Memory B cell (primary cell): ENCODE measurements at places on chromosomes 5 and 9.

DNA sequence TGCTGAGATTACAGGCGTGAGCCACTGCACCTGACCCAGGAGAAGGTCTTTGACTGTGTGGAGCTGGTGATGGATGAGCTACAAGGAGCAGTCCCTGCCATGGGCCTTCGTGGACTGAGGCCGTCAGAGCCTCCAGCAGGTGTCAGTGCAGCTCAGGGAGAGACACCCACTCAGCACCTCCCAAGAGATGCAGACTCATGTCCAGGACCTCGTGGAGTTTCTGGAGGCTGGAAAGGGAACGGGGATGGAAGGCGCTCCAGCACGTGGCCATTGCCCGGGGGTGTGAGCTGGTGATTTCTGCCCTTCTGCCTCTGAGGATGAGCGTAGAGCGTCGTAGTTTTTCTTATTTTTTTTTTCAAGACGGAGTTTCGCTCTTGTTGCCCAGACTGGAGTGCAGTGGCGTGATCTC lies 9.5 kb downstream of the TOR4A start:
- H3K27ac ChIP-seq = peak overlapping the region; percentile 71
- H3K27me3 ChIP-seq = no peaks in the 10 kb centered on the region
- peaks cover 8% of the 10 kb centered on the region for H3K36me3 ChIP-seq
- peaks cover 16% of the 10 kb centered on the region for H3K4me1 ChIP-seq
- no peak for DNase-seq

- peaks cover 1% of the 10 kb centered on the region for H3K36me3 ChIP-seq
- no peak overlapping the region for H3K4me3 ChIP-seq
- H3K27me3 ChIP-seq = peaks cover 6% of the 10 kb centered on the region
- H3K27ac ChIP-seq = no peak overlapping the region
- no peak for DNase-seq
Measured at GRCh38 chr5:1736889-1737711, 62.5 kb downstream of the MRPL36 start.

- no peak overlapping the region for H3K27ac ChIP-seq
- no peaks in the 10 kb centered on the region for H3K27me3 ChIP-seq
- DNase-seq = no peak
- no peaks in the 10 kb centered on the region for H3K4me1 ChIP-seq
Measured at GRCh38 chr5:34012791-34013190, 4.9 kb upstream of the AMACR start.

GRCh38 chr5:118857700-118858099 lies 130.6 kb downstream of the DTWD2 start:
- no peak overlapping the region for H3K4me3 ChIP-seq
- no peak overlapping the region for H3K27ac ChIP-seq
- H3K36me3 ChIP-seq = peaks cover 11% of the 10 kb centered on the region
- no peaks in the 10 kb centered on the region for H3K4me1 ChIP-seq

DNA sequence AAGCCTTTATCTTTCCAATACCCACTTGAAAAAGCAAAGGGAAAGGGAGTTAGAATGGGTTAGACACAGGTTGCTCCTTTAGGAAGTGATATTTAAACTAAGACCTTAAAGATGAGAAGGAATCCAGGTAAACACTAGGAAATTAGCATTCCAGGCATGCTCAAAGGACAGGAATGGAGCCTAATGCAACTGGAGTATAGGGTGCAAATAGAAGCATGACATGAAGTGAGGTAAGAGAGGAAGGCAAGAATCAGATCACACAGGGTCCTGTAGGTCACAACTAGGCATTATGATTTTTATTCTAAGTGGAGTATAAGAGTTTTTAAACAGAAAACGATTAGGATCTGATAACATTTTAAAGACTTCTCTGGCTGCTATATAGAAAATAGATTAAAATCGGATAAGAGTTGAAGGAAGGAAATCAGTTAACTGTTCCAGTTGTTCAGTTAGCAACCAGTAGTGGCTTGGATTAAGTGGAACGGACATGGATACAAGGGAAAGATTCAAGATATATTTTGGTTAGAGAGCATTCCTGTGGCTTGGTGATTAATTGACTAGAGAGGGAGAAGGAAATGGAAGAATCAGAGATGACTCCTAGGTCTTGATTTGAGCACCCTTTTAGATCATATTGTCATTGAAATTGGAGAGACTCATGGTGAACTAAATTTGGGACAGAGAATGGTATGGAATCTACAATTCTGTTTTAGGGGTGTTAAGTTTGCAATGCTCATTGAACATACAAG lies 95.9 kb downstream of the FBXO4 start:
- DNase-seq = no peak
- peaks cover 6% of the 10 kb centered on the region for H3K27me3 ChIP-seq
- no peaks in the 10 kb centered on the region for H3K4me1 ChIP-seq
- H3K36me3 ChIP-seq = no peaks in the 10 kb centered on the region

- no peaks in the 10 kb centered on the region for H3K27me3 ChIP-seq
- H3K4me3 ChIP-seq = no peak overlapping the region
- no peak overlapping the region for H3K27ac ChIP-seq
- no peaks in the 10 kb centered on the region for H3K36me3 ChIP-seq
Measured at GRCh38 chr5:80928073-80928472, 32.1 kb upstream of the RASGRF2 start.

GRCh38 chr9:83975300-83975699 lies 4.7 kb downstream of the HNRNPK start:
- peaks cover 35% of the 10 kb centered on the region for H3K36me3 ChIP-seq
- H3K4me3 ChIP-seq = no peak overlapping the region
- no peak for DNase-seq
- peak overlapping the region; percentile 75 for H3K27ac ChIP-seq

- H3K4me1 ChIP-seq = peaks cover 26% of the 10 kb centered on the region
- no peaks in the 10 kb centered on the region for H3K27me3 ChIP-seq
- DNase-seq = no peak
- H3K27ac ChIP-seq = peak overlapping the region; percentile 93
- peaks cover 8% of the 10 kb centered on the region for H3K36me3 ChIP-seq
Measured at GRCh38 chr5:32312197-32312594, 543 bp downstream of the MTMR12 start.

- H3K36me3 ChIP-seq = no peaks in the 10 kb centered on the region
- no peak overlapping the region for H3K4me3 ChIP-seq
- no peak overlapping the region for H3K27ac ChIP-seq
Measured at GRCh38 chr5:73286896-73287295, 113.9 kb downstream of the TMEM174 start.

DNA sequence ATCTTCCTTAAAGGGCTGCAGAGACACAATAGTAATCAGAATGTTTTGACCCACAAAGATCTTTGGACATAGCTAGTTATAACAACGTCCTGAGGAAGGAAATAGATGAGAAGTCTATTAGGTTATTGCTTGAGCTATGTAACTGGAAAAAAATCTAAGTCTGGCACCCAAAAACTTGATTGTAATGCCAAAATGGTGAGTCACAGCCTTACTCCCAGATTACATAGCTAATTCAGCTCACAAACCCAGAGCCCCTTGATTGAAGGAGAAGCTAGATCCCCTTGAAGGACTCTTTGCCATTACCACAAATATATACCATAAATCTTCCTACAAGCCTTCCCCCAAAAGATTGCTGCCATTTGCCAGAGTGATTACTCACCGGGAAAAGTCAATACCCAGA lies 341.8 kb upstream of the KIF2A start:
- no peak overlapping the region for H3K4me3 ChIP-seq
- no peak for DNase-seq
- no peaks in the 10 kb centered on the region for H3K36me3 ChIP-seq

DNA sequence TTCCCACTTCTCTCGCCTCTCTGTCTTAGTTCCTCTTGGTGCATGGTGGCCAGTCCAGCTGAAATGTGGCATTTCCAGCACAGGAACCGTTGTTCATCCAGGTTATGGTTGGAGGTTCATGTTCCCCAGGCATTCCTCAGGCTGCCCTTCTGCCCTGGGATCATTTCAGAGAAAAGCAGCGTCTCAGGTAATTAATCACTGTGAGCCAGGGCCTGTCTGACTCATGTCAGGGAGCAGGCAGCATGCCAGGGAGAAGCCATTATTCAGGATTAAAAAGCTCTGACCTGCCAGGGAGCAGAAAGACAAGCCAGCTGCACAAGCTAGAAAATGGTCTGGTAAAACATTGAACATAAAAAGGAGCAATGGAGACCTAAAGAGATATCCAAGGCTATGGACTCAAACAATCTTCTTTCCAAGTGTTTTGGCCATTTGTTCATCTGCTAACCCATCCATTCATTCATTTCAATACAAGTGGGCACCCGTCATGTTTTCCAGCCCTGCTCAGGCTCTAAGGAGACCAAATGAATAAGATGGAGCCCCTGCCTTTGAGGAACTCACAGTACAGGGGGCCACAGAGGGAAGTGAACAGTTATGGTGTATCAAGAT lies 241.4 kb downstream of the DRD1 start:
- H3K27ac ChIP-seq = no peak overlapping the region
- H3K4me3 ChIP-seq = no peak overlapping the region
- H3K36me3 ChIP-seq = no peaks in the 10 kb centered on the region

GRCh38 chr5:64210866-64211265 lies 45.2 kb downstream of the RNF180 start:
- no peak overlapping the region for H3K27ac ChIP-seq
- no peaks in the 10 kb centered on the region for H3K27me3 ChIP-seq
- no peak for DNase-seq

DNA sequence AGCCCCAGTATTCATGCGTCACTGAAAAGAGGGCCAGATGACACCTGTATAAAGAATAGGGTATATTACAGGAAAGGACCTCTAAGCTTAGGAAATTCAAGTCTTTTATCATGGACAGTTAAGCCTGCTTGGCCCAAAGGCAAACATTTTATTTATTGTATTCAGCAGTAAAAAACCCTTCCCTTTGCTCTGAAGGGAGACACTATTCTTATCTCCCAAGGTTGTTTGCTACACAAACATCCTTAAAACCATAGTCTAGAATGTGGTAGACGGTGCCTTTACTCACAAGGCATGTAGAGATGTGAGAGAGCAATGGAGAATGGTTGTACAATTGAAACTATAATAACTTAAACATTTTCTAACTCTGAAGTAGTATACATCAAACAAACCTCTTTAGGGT lies 33.9 kb downstream of the FTMT start:
- no peaks in the 10 kb centered on the region for H3K36me3 ChIP-seq
- no peaks in the 10 kb centered on the region for H3K4me1 ChIP-seq
- DNase-seq = no peak
- no peaks in the 10 kb centered on the region for H3K27me3 ChIP-seq
- H3K27ac ChIP-seq = no peak overlapping the region

DNA sequence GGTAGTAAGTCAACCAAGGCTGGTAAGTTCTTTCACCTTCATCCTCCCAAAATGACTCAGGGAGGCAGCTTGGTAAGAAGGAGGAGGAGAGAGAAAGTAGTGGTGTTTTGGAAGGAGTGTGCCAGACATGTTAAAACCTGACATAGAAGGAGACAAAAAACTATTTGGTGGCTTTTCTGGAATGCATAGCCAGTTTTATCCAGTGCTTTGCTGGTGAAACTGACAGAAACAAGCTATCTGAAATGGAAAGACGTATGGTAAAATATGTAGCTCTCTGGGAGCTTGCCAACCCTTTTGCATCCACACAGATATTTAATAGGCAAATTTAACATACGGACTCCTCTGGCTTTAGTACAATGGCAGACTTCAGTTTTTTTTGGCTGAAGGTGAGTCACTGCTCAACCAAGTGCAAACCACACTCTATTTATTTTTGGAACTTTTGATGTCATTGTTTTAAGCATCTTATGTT lies 45.4 kb downstream of the RAB14 start:
- no peaks in the 10 kb centered on the region for H3K27me3 ChIP-seq
- peak; percentile 32 for DNase-seq
- peak overlapping the region; percentile 87 for H3K27ac ChIP-seq
- H3K4me3 ChIP-seq = peak overlapping the region; percentile 25
- H3K4me1 ChIP-seq = peaks cover 43% of the 10 kb centered on the region

DNA sequence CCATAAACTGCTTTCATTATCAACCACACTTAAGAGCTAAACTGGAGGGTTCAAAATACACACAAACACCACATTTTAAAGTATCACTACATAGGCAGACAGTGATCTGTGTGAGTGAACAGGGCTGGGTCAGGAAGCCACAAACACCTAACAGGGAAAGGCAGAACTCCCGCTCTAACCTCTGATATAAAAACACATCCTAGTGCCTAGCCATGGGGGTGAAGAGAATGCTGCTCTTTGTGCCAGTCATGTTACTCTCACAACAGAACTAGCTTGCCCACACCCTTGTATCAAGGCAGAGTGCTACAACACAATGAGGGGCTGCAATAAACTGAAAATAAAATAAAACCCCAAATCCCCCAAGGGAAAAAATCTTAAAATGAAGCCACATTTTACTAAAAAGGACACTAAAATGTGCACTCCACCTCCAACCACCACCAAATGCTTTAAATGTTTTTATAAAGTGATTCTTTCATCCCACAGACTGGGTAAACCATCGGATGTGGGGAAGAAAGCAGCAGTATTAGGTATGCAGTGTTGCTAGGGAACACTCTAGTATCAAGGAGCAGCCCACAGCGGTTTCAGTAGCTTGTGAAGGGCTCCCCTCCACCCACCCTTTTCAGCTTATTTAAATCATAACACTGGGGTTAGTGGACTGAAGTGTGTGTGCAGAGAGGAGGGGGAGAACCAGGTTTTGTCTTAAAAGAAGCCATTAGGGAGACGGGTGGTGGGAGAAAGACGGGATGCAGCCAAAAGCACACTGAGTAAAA lies 64.5 kb downstream of the TMEM161B start:
- no peaks in the 10 kb centered on the region for H3K4me1 ChIP-seq
- peaks cover 30% of the 10 kb centered on the region for H3K36me3 ChIP-seq
- DNase-seq = no peak

GRCh38 chr9:38254151-38254550 lies 138.4 kb upstream of the ALDH1B1 start:
- DNase-seq = no peak
- peaks cover under 1% of the 10 kb centered on the region for H3K4me1 ChIP-seq
- no peaks in the 10 kb centered on the region for H3K36me3 ChIP-seq
- H3K27ac ChIP-seq = no peak overlapping the region
- peaks cover 8% of the 10 kb centered on the region for H3K27me3 ChIP-seq

- no peak overlapping the region for H3K27ac ChIP-seq
- no peak overlapping the region for H3K4me3 ChIP-seq
- no peaks in the 10 kb centered on the region for H3K36me3 ChIP-seq
Measured at GRCh38 chr5:73780302-73781080, 154.5 kb downstream of the ARHGEF28 start.

- no peaks in the 10 kb centered on the region for H3K36me3 ChIP-seq
- peaks cover 13% of the 10 kb centered on the region for H3K27me3 ChIP-seq
- no peak overlapping the region for H3K27ac ChIP-seq
- DNase-seq = no peak
- H3K4me3 ChIP-seq = no peak overlapping the region
Measured at GRCh38 chr5:150164211-150164980, 2.2 kb upstream of the CDX1 start.

GRCh38 chr9:36443581-36443980 lies 43.5 kb upstream of the RNF38 start:
- no peak for DNase-seq
- no peak overlapping the region for H3K4me3 ChIP-seq
- H3K4me1 ChIP-seq = peaks cover 22% of the 10 kb centered on the region
- no peaks in the 10 kb centered on the region for H3K27me3 ChIP-seq

DNA sequence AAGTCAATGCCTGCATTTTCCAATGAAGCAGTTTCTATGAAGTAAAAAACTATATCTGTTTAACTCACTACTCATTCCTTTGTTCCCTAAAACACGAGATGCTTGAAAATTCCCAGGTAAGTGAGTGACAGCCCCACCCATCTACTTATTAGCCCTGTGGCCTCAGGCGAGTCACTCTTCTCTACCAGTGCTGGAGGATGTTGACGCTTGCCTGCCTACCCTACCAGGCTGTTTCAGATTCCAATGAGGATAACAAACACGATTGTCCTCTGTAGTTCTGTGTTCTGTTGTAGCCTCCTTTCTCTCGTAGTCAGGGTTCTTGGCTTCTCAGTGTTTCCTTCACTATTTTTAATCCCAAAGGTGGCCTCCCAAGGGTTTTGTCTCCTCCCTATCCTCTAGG lies 388.8 kb downstream of the KDM4C start:
- no peak for DNase-seq
- H3K27me3 ChIP-seq = no peaks in the 10 kb centered on the region
- peaks cover 13% of the 10 kb centered on the region for H3K4me1 ChIP-seq
- peaks cover 29% of the 10 kb centered on the region for H3K36me3 ChIP-seq
- H3K27ac ChIP-seq = peak overlapping the region; percentile 69
